ENCODE measurements at places on chromosomes 5 and 9.

DNA sequence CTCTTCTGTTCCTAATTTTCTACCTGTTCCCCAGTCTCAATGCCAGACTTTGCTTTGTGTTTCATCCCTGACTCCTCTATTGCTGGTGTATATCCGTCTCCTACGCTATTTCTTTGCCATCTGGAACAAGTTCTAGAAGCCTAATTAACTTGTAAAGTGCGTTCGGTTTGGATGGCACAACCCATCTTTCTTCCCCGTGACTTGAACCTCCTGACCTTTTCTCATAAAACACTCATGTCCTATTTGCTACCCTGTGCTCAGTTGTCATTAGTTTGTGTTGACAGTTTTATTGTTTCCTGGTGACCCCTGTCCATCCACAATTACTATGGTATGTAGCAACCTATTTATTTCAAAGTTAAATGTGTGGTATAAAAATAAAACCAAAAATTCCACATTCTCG, 323.5 kb downstream of the TLE4 start:
- no peak for DNase-seq

DNA sequence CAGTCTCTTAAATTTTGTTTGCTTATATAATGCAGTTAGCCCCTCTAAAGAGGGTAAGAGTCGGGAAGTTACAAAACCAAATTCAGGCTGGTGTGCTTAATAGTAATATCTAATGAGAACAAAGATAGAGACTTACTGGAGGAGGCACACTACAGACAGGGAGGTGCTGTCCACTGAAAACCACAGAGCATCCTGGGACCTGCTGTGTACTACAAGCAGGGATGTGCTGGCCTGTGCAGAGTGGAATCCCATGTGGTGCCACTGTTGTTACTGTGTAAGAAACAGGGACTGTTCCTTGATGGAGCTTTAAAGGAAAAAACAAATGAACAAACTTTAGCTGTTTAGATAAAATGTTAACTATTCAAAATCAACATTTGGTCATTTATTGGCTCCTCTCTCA, 42.4 kb downstream of the RNF38 start:
- no peak for DNase-seq

- DNase-seq: no peak
Measured at GRCh38 chr9:92132501-92132900, 17.3 kb upstream of the SPTLC1 start.

DNA sequence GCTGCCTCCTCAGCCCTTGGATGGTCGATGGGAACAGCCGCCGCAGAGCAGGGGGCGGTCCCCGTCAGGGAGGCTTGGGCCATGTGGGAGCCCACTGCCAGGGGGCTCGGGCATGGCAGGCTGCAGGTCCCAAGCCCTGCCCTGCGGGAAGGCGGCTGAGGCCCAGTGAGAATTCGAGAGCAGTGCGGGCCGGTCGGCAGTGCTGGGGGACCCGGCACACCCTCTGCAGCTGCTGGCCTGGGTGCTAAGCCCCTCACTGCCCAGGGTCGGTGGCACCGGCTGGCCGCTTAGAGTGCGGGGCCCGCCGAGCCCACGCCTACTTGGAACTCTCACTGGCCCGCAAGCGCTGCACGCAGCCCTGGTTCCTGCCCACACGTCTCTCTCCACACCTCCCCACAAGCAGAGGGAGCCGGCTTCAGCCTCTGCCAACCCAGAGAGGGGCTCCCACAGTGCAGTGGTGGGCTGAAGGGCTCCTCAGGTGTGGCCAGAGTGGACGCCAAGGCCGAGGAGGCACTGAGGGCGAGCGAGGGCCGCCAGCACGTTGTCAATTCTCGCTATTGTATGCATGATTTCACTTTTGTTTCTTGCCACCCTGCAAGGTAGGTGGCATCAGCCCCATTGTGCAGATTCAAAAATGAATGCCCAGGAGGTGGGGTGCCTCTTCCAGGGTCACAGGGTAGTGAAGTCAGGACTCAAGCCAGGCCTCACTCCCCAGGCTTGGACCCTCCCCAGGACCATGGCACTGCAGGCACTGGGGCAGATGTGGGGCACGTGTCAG, 48.6 kb downstream of the COL15A1 start:
- DNase-seq: no peak

DNA sequence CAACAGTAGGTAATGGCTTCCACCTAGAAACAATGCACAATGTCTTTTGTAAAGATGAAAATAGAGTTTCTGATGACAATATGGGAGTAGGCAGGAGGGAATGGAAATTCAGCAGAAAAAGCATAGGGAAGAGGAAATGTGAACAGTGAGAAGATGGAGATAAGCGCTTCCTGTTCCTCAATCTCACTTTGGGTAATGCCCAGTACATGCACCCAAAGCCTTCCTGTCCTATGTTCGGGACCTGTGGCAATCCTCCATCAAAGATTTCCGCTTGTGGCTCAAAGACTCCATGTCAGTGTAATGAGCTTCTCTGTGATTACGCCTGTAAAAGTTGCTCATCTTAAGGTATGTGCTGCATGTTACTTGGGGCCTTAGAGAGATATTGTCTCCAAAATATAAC, 2.7 kb downstream of the UGT3A1 start:
- DNase-seq: no peak

DNA sequence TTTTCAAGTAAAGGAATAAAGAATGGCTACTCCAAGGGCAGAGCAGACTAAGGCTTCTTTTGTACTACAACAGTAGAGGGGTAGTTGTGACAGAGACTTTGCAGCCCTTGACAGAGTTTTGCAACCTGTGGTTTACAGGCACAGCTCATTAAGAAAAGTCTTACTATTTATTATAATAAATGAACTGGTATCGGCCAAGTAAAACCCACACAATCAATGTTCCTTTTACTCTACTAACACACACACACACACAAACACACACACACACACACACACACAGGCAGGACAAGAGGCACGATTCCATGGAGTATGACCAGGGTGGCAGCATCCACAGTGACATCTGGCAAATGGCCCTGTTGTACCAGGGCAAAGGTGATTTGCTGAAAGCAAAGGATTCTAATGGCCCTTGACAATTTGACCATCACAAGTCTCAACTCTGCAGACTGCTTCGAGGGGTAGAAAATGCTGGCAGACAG, 59.1 kb upstream of the GOLPH3 start:
- no peak for DNase-seq

- no peak for DNase-seq
Measured at GRCh38 chr9:94083384-94083783, 880 bp upstream of the PTPDC1 start.

DNA sequence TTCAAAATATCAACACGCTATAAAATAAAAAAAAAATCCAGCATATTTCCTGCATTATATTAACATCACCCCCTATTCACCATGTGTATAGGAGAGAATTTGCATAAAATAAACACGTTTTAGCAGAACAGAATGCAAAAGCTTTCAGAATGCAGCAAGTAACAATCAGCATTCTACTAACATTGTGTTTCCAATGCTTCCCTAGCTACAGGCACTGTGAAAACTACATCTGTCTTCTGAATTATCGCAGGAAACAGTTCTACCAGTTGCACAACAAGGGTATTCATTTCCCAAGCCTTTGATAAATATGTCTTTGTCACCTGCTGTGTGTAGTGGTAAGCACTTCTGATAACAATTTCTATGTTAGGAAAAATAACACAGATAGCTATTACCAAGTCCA, 1015.8 kb downstream of the CDH18 start:
- no peak for DNase-seq

GRCh38 chr9:91783411-91783810, 166.6 kb downstream of the ROR2 start:
- DNase-seq: no peak

GRCh38 chr5:110032376-110032775, 342.6 kb downstream of the MAN2A1 start:
- no peak for DNase-seq

DNA sequence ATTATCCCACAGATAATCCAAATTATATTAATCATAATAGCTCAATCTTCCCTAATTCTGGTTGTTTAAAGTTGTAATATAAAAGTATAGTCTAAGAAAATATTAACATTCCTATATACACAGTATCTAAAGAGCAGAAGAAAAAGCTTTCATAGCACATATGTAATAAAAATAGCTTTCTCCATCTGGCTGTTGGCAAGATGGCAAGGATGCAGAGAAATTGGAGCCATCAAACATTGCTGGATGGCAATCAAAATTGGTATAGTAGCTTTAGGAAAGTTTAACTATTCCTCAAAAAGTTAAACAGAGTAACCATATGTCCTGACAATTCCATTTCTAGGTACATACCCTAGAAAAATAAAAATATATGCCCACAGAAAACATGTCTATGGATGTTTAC, 66.8 kb downstream of the TBCA start:
- no peak for DNase-seq

DNA sequence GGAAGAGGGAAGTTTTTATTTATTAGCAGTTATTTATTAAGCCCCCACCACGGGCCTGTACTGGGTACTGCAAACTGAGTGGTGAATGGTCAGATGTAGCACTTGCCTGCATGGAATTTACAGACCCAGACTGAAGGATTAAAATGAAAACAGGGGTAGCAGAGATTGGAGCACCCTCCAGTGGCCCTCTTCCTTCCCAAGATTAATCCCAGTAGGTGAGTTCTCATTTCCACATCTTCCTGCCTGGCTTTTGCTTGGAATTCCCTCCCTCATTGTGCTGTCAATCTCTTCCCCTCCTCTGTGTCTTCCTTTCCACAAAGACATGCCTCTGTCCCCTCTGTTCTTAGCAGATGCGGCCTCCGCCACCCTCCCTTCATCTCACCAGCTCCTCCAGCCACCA, 39.2 kb downstream of the MVB12B start:
- DNase-seq: no peak

DNA sequence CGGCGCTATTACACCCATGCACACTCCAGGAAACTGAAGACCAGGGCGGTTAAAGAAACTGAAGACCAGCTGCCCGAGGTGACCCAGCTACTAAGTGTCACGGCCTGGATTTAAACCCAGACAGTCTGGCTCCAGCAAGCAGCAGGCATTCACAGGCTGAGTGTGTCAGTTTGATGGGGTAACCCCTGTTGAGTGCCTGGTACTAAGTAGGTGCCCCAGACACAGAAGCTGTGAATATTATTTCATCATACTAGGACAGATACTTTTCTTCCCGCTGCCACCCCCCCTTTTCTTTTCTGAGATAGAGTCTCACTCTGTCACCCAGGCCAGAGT, 7.3 kb downstream of the ENG start:
- DNase-seq: no peak

- no peak for DNase-seq
Measured at GRCh38 chr9:7089406-7090193, 331.8 kb downstream of the KDM4C start.

- DNase-seq: no peak
Measured at GRCh38 chr5:35881758-35882157, 25.1 kb downstream of the IL7R start.

DNA sequence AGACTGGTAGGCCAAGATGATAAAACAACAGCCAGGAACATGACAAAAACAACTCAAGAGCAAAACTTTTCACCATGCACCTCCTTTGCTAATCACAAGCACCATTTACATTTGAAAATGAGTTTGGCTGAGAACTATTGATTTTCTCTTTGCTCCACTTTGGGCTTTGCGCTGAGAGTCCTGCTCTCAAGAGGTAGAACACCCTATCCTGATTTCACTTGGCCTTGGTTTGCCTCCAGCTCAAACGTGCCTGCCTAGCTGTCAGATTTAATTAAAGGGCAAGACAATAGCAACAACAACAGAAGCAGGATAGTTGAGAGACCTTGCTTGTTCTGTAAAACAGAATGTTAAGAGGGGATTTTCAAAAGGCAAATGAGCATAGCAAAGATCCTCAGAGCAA, 128.2 kb upstream of the ASTN2 start:
- no peak for DNase-seq

- no peak for DNase-seq
Measured at GRCh38 chr9:13269589-13270452, 9.7 kb downstream of the MPDZ start.

DNA sequence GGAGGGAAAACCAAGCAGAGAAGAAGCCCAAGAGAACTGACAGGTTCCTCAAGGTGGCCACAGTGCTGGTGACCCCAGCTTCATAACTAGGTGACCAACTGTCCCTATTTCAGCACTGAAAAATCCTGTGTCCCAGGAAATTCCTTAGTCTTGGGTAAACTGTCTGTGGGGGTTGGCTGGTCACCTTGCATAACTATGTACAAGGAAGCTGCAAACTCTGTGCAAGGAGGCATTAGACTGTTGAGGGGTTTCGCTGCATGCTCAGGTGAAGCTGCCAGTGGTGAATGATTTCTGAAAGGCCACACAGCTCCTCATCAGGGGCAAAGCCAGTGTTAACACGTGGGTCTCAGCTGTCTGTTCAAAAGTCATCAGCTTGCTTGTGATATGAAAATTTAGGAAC, 36.9 kb downstream of the PCSK5 start:
- no peak for DNase-seq

GRCh38 chr9:17832812-17833211, 253.9 kb downstream of the SH3GL2 start:
- DNase-seq: no peak

- no peak for DNase-seq
Measured at GRCh38 chr9:36278243-36278642, 20.0 kb upstream of the GNE start.

- DNase-seq: peak; percentile 94
Measured at GRCh38 chr9:21506626-21507482, 24.7 kb upstream of the IFNE start.

- DNase-seq: no peak
Measured at GRCh38 chr5:90135779-90136378, 273.7 kb downstream of the CETN3 start.

GRCh38 chr5:68953875-68954617, 139.8 kb upstream of the SLC30A5 start:
- peak; percentile 64 for DNase-seq

DNA sequence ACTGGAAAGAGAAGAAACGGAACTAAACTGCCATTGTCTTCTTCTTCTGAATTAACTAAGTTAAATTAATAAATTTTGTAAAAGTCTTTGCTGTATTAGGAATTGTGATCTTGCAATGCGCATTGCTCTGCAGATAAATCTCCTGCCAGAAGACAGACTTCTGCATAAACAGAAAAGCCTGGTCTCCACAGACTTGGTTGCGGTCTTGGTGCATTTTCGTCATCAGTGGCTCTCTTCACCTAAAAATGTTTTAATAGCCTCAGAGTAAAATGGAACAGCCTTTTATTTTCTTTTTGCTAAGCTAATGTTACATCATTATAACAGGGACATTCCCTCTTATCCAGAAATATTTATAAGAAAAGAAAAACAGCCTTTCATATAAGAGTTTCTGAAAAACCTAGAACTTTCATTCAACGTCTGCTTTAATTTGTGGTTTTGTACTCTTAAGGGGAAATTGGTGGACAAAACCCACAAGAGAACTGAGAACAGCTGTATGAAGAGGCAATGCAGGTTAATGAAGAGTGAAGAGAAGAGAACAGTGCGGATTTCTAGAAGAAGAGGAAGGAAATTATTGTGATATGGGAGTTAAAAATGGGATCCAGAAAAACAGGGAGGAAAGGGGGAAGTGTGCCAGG, 10.1 kb downstream of the IFNA5 start:
- no peak for DNase-seq

- no peak for DNase-seq
Measured at GRCh38 chr9:127444283-127444920, 6.8 kb downstream of the RPL12 start.

GRCh38 chr5:173751266-173751600, 134.8 kb upstream of the BOD1 start:
- no peak for DNase-seq
